ENCODE measurements at places on chromosomes 1 and 21. TPM values are rescaled to one million over a fixed set of nuclear protein-coding genes. Genes with fewer than 3 reads are reported as not detected.

The FAM167B gene
- 5.3 TPM for total RNA-seq

The SMIM11 gene
- 4.8 TPM for total RNA-seq

The ADORA1 gene
- 3.2 TPM for total RNA-seq

The IL12RB2 gene
- 0.06 TPM for total RNA-seq

The COL11A1 gene
- total RNA-seq, result 56.6 TPM

The RUSC1 gene
- 43.4 TPM for total RNA-seq

The RAB25 gene
- 2.4 TPM for total RNA-seq

The SLC25A34 gene
- 0.34 TPM for total RNA-seq

The GBP4 gene
- total RNA-seq, result not detected

GRCh38 chr1:228863776-228864175 is 128.5 kb downstream of the RHOU start:
- no peak for DNase-seq

- DNase-seq, result no peak
Observed at GRCh38 chr21:45448810-45449657, 44.1 kb downstream of the COL18A1 start.

- DNase-seq, result peak; percentile 97
Observed at GRCh38 chr1:43545695-43546387, 15.2 kb downstream of the PTPRF start.

DNA sequence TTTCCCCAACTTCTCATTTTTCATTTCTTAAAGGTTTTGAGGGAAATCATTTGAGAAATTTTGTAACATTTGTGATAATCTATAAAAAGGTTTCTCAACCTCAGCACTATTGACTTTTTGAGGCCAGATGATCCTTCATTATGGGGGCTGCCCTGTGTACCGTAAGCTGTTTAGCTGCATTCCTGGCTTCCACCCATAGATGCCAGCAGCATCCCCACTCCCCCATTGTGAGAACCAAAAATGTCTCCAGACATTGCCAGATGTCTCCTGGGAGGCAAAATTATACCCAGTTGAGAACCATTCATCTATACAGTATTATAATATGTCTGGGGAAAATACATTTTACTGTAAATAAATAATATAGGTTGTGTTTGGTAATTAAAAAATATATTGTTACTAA is 146.0 kb downstream of the PBX1 start:
- peak; percentile 60 for DNase-seq

- DNase-seq, result peak; percentile 14
Observed at GRCh38 chr1:87684194-87684593, 355.5 kb downstream of the LMO4 start.

GRCh38 chr1:117001254-117001927 is at the start of gene CD101:
Gene CD101 (plus strand): TSS chr1:117001760. CDS start chr1:117001818, 58 bp downstream.
- DNase-seq, result no peak

- DNase-seq, result no peak
Observed at GRCh38 chr1:160204526-160205241, 500 bp upstream of the PEA15 start.

DNA sequence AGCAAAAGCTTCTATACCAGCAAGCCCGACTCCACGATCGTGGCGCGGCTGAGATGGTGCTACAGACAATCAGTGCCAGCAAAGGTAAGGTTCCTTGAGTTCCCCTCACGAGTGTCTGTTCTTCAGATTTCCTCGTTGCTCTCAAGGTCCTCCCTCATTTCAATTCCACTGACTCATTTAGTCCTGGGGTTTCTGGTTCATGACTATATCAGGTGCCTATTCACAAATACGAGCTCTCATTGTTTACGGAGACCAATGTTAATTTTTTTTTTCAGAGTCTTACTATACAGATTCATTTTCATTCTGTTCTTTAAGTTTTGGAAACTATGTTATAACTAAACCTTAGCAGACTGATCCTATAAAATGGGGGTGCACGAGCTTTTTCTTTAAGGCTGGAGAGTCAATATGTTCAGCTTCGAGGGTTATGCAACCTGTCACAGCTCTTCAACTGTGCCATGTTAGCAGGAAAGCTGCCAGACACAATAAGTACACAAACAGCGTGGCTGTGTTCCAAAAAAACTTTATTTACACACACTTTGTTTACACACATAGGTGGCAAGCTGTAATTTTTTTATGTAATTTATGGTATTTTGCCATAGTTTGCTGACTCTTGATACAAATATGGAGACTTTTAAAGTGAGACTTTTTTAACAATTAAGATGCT is 134.3 kb downstream of the ZP4 start:
- no peak for DNase-seq

GRCh38 chr21:36852864-36853263 is 113.6 kb downstream of the HLCS start:
- DNase-seq, result no peak

DNA sequence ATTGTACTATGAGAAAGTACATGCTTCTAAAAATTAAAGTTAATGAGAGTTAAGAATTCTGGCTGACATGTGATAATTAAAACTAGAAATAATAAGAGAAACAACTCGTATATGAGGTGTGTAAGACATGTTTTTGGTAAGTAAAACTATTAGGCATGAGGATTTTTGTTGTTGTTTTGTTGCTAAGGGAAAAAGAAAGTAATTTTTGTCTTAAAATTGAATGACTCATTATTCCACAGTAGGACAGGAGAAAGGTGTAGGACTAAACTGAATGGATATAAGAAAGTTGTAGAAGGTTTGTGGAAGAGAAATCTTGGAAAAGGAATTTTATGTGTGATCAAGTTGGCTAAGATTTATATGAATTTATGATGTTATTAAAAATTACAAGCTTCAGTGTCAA is 54.8 kb downstream of the TBX19 start:
- no peak for DNase-seq

- DNase-seq, result no peak
Observed at GRCh38 chr1:47682198-47682597, 244.4 kb downstream of the FOXD2 start.
